ENCODE measurements at places on chromosomes 1 and 21. TPM values are rescaled to one million over a fixed set of nuclear protein-coding genes. Genes with fewer than 3 reads are reported as not detected.

GRCh38 chr1:234987415-234988154 lies 141.1 kb downstream of the TOMM20 start:
- no peak for DNase-seq

DNA sequence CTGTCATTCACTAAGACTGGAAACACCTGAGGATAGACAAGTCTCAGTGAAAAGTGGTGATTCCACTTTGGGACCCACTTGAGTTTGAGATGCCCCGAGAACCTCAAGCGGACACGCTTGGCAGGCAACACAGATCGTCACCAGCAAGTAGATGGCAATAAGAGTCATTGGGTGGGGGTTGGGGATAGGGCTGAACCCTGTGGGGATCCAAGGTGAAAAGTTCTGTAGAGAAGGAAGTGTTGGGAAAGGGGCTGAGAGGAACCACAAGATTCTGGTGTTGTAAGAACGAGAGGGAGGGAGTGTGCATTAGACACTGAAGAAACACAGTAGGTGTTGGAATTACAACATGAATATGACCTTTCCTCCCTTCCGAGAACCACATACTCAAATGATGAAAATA lies 45.4 kb upstream of the TDRD10 start:
- DNase-seq: no peak

GRCh38 chr1:222243902-222244301 lies 304.0 kb downstream of the HHIPL2 start:
- no peak for DNase-seq

GRCh38 chr1:114154963-114155322 lies 1.3 kb upstream of the SYT6 start:
- no peak for DNase-seq

DNA sequence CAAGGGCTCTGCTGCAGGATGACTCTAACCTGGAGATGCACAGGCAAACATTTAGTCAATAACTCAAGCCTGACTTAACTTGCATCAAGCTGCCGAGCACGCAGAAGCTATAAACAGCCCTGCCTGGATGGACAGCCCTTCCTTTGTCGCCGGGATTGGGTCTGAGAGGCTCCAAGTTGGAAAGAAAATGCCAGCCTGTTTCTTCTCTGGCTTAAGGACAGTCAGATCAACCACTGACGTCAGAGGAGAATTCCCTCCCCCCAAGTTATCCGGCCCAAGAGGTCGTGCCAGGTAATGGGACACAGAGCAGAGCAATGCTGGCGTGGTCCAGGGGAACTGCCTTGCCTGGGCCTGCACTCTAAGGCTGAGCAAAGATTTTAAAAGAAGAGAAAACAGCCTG lies 27.1 kb upstream of the LRRC38 start:
- no peak for DNase-seq

GRCh38 chr1:63937461-63938022 lies 163.7 kb downstream of the ROR1 start:
- no peak for DNase-seq

DNA sequence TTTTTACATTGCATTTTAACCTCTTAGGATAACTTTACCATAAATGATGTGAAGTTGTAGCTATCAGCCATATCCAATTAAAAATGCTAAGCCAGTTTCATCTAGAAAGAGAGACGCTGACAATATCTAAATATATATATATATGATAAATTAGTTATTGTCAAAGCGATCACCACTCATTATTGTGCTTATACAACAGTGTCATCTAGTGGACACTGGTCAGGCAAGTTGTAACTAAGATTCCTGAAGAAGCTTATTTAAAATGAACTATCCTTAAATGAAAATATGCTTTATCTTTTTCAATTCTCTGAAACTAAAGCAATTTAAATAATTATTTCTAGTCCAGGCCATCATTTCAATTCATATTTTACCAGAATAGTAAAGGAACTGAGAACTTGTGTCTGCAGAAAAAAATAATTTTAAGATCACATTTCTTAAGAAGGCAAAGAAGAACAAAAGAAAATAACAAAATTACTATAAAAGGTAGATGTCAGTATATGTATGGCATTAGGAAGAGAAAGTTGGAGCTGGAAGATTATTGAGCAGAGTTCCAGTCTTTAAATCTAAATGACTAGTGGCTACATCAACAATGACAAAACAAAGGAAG lies 193.3 kb upstream of the SNX7 start:
- DNase-seq: no peak

GRCh38 chr1:222385262-222385661 lies 162.6 kb downstream of the HHIPL2 start:
- DNase-seq: no peak

- peak; percentile 60 for DNase-seq
Observed at GRCh38 chr1:154845879-154846278, 24.2 kb downstream of the KCNN3 start.

GRCh38 chr1:183394435-183394834 lies 23.7 kb downstream of the NMNAT2 start:
- no peak for DNase-seq

DNA sequence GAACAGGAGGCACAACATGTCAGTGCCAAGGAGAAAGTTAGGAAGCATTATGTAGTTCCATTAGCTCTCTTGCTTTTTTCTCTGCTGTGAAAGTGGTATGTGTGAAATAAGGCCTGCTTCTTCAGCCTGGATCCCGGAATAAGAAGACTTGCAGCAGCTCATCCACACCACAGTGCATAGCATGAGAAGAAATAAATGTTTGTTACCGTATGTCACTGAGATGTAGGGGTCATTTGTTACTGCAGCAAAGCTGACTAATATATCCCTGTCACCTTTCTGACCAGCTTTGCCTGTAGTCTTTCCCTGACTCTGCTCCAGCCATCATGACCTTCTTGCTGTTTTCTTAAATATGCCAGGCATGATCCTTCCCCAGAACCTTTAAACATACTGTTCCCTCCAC lies 20.5 kb upstream of the MCOLN3 start:
- no peak for DNase-seq

DNA sequence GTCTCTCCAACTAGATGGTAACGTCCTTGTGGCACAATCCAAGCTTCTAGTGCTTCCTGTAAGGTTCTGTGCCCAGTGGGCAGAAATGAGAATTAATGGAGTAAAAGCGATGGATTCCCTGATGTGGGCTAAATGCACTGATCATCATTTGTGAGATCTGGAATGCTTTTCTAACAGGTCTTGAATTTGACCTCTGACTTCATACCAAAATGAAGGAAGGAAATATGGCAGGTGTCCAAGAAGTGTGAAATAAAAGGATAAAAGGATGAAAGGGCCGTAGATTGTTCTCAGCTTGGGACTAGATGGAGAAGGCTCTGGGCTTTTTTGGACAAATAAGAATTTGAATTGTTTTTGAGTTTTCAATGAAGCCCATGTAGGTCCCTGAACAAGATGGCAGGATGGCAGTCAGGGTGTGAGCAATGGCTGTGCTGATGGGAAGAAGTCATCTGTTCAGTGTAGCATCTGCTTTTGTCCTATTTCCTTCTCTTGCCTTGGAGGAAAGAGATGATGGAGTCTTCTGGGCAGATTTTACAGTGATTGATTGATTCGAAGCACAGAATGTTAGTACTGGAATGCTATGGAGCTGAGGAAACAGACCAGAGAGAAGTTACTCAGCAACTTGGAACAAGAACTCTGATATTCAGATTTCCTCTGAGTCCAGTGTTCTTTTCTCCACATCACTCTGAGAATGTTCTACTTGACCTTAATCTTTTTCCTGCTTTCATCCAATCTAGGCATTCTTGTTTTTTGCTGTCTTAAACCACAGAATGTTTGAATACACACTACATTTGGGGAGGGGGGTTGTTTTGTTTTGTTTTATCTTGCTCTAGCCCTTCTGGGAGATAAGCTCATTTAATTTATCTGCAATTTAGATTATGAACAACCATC lies 286.0 kb downstream of the HLX start:
- DNase-seq: no peak

DNA sequence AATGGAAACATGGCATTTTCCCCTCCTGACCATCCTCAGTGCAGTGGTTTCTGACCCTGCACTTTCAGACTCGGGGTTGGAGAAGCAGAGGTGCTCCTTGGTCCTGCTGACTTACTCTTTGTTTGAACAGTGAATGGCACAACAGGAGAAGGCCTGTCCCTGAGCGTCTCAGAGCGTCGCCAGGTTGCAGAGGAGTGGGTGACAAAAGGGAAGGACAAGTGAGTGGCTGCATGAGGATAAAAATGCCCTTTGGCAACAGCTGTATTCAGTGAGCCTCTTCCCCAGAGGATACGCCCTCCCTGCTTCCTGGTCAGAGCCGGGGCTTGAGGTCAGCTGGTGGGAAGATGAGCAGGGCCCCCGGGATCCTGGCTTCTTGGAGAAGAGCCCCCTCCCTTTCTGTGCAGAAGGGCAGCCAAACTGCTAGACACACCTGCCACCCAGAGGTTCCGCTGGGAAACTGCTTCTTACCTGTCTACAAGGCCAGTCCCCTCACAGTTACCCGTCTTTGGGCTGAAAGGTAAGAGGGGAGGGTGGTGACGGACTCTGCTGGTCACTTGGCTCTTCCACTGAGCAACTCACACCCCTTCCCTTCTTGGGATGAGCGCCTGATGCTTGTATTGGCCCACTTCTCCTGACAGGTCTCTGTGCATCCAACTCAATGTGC lies 16.6 kb downstream of the NPL start:
- DNase-seq: no peak

DNA sequence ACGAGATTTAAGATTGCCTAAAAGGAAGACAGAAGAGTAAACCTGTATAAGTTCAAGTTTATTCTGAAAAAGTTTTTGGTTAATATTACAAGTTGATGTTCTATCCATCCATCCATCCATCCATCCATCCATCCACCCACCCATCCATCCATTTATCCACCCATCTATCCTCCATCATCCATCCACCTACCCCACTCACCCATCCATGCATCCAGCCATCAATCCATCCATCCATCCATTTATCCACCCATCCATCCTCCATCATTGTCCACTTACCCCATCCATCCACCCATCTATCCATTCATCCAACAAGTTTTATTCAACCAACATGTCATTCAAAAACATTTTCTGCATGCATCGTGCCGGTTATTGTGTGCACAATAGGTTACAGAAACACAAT lies 89.3 kb downstream of the ZBTB18 start:
- no peak for DNase-seq

DNA sequence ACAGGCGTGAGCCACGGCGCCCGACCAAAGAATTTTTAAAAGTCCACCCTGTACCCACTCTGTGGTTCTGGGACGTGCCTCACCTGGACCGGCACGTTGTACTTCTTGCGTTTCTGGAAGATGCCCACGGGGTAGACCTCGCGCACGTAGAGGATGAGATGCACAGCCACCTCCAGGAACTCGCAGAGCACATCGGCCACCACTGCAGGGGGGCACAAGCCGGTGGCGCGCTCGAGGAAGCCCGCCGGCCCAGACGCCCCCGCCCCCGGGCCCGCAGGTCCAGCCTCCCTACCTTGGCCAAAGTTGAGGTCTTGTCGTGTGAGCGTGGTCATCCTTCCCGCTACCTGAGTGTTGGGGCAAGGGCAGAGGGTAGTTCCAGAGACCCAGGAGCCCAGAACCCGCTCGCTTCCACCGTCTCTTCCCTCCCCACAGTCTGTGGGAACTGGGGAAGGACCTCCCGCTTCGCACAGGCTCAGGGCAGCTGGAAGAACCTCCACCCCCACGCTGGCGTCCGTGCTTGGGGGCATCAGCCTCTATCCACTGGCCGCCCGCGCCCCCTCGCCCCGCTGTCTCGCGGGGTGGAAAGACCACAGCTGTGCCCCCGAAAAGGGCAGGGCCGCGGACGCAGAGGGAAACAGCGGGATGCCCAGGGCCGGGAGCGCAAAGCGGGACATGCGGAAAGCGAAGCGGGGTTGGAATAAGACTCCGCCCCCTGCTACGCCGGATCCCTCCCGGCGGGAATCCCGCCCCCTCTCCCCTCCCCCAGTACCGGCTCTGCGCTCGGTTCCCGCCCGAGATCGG lies 478 bp downstream of the MAD2L2 start:
- DNase-seq: no peak

DNA sequence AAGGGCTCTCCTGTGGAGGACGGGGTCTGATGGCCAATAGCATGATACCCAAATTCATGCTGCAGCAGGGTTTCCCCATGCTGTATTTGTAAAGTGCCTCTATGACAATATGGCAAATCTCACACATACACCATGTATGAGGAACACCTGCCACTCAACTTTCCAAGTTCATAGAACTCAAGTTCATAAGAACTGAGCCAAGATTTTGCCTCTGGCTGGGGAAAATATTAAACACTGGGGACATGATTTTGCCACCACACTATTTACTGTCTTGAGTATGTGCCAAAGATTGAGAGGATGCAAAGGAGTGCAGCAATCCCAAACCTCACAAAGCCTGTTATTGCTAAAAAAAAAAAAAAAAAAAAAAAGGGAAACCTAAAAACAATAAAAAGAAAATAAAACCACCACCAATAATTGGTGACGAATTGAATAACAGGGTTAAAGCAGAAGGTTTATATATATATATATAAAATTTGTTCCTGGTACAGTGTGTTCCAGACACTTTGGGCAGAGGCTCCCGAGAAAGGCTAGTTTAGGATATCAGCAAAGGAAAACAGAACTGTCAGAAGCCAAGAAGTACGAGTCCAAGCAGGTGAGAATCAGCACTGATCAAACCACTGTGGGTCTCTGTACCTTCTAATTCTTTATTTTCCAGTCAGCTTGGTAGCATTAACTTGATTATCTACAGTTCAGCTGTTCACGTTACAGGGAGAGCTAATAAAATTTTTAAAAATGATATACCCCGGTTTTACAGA lies 24.3 kb downstream of the ZBTB21 start:
- no peak for DNase-seq

GRCh38 chr1:169288011-169288414 lies 79.6 kb downstream of the NME7 start:
- DNase-seq: no peak

F3 gene
- 27.9 TPM for total RNA-seq

ERI3 gene
- total RNA-seq: 52.7 TPM

SYT6 gene
- total RNA-seq: not detected

PER3 gene
- 15.4 TPM for total RNA-seq

RNU1-3 gene
- 4,572 TPM for total RNA-seq

S100A8 gene
- 79.9 TPM for total RNA-seq

HRNR gene
- total RNA-seq: not detected

HSF2BP gene
- not detected for total RNA-seq

SPATA46 gene
- not detected for total RNA-seq

SPRR2D gene
- total RNA-seq: not detected

MYOG gene
- not detected for total RNA-seq

FCMR gene
- total RNA-seq: 6.3 TPM

CD5L gene
- 2.5 TPM for total RNA-seq

Measured in Right ventricle myocardium inferior (tissue), 1 donor.